ENCODE measurements at places on chromosomes 11 and 22.

DNA sequence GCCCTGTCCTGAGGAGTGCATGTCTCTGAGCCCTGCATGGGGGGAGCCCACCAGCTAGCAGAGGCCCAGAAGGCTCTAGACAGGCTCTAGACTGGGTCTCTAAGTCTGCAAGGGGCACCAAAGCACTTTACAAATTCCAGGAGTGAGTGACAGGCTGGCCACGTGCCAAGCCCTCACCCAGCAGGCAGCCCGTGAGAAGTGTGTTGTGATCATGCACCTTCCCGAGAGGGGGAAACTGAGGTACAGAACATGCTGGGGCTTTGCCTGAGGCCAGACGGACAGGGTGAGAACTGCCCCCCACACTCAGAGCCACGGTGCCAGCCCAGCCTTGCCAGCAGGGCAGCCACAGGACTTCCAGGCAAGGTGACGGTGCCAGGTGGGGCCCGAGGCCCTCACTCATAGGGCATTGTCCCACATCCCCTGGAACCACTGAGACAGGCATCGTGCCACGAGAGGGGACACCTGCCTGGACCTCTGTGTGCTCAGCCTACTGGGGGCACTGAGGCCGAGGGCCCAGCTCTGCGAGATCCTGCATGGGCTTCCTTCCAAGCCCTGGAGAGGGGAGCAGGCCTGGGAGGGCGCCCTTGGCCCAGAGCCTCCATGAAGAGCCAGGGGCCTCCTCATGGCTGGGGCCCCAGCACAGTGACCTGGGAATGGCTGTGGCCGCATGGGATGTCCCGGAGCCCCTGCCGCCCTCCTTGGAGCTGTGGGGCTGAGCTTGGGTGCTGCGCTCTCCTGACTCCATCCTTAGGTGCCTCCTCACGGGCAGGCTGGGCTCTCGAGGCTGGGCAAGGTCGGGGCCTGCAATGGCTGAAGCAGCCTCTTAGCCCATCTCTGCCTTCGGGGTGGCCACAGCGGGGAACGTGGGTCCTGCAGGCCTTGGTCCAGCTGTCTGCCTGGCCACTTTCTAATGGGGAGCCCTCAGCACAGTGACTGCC is 121.5 kb downstream of the KCNQ1OT1 start:
- no peak for DNase-seq

- DNase-seq: no peak
Measured at GRCh38 chr11:12005476-12005875, 3.0 kb downstream of the DKK3 start.

GRCh38 chr11:32172848-32173834 is 82.3 kb downstream of the RCN1 start:
- no peak for DNase-seq

DNA sequence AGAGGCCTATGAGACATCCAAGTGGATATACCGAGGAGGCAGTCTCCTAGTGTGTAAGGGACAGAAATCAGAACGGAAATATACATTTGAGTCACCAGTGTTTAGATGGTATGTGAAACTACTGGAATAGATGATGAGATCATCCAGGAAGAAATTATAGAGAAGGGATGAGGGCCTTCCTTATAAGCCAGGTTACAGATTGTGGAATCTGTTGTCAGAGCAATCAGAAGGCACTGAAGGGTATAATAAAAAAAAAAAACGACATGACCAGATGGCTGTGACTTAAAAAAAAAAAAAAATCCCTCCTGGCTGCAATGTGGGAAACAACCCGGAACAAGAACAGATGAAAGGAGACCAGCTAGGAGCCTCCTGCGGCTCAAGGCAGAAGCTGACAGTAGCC is 2.7 kb downstream of the MAJIN start:
- DNase-seq: no peak

DNA sequence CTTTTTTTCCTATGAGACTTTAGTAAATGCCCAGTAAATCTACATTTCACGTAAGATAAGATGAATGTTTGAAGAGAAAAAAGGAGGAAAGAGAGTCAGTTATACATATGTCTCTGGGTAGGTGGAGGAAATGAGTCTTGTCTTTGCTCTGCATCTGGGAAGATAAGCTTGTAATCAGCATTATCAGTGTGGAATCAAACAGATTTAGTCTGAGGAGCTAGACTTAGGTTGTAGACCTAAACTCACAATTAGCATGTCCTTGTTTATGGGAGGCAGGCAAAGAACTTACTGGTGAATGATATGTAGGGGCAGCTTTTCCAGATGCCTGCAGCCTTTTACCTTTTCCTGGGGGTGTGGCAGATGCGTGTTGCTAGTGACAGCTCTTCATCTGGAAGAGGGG is 962.3 kb downstream of the TBC1D22A start:
- no peak for DNase-seq

- no peak for DNase-seq
Measured at GRCh38 chr11:126461996-126462395, 106.5 kb downstream of the ST3GAL4 start.

DNA sequence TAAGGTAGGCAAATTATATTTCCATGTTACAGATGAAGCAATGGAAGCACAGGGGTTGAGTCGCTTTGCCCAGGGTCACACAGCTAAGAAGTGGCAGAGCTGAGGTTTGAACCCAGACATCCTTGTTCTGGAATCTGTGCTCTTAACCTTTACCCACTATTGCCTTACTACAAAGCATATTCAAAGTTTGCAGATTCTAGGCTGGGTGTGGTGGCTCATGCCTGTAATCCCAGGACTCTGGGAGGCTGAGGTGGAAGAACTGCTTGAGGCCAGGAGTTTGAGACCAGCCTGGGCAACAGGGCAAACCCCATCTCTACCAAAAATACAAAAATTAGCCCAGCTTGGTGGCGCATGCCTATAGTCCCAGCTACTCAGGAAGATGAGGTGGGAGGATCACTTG is 27.8 kb upstream of the TFIP11 start:
- DNase-seq: no peak

GRCh38 chr11:64844330-64845128 is at the start of gene CDC42BPG:
CDC42BPG (minus strand) TSS chr11:64844653; CDS start chr11:64844569, 84 bp downstream.
- peak; percentile 4 for DNase-seq

DNA sequence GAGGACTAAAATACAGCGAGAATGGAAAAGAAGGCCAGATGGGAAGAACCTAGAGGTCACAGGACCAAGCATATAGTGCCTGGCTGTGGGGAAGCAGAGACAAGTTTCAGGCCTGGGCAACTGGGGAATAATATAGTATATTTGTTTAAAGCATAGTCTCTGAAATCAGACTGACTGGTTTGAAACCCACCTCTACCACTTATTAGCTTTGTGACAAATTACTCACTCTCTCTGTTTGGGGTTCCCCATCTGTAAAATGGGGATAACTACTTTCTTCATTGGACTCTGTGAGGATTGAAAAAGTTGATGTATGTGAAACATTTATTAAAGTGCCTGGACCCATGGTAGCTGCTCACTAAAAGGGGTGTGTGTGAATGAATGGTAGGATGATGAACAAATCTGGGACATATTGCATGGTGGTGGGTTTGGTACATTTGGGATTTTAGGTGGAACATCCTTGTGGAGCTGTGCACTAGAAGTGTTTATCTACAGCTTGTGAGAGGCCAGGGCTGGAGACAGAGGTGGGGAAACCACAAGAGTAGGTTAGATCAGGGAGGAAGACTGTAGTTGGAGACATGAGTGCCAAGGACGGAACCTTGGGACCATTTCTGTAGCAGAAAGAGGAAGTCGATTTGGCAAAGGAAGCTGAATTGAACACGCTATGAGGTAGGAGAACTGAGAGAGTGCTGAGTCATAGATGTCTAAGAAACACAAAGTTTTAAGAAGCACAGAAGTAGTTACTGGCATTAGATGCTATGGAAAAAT is 52.6 kb downstream of the SWAP70 start:
- peak; percentile 84 for DNase-seq

GRCh38 chr22:23168391-23169042 is 11.8 kb upstream of the BCR start:
- DNase-seq: no peak

- no peak for DNase-seq
Measured at GRCh38 chr22:50418624-50419023, 56.2 kb downstream of the SBF1 start.

DNA sequence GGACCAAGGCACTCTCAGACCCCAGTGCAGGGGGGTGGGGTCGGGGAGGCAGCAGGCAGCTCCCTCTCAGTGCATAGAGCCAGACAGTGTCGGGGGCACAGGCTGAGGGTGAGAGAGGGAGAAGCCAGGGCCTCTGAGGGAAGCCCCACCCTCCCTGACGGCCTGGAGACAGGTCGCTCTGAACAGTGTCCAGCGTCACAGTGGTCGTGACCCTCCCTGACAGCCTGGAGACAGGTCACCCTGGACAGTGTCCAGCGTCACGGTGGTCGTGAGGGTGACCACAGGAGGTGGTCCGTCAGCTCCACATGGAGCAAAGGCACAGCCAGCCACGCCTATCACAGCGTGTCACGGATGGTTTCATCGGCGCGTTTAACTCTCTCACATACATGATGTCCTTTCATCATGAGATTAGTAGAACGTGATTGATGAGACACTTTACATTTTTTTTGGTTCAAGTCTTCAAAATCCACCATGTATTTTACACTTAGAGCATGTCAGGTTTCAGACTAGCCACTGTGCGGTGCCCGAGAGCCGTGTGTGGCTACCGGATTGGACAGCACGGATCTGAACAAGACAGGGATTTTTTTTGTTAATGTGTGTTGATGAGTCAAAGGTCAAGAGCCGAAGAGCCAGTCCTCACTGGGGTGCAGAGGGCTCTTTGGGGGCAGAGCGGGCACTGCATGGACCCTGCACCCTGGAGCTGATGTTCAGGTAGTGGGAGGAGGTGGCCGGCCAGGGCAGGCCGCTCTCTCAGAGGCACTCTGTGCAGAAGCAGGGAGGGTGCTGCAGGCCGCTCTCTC is 23.9 kb upstream of the PANX2 start:
- DNase-seq: no peak

DNA sequence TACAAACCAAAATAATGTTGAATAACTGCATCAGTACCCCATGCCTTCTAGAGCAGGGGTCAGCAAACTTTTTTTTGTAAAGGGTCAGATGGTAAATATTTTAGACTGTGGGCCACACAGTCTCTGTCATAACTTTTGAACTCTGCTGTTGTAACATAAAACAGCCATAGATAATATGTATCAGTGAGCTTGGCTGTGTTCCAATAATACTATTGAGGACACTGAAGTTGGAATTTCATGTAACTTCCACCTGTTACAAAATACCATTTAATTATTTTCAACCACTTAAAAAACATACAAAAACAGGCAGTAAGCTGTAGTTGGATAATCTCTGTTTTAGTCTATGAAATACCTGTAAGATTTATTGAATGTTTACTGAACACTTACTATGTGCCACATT is 55.2 kb downstream of the PICALM start:
- DNase-seq: no peak

GRCh38 chr11:33703788-33704187 is 3.2 kb upstream of the C11orf91 start:
- no peak for DNase-seq

DNA sequence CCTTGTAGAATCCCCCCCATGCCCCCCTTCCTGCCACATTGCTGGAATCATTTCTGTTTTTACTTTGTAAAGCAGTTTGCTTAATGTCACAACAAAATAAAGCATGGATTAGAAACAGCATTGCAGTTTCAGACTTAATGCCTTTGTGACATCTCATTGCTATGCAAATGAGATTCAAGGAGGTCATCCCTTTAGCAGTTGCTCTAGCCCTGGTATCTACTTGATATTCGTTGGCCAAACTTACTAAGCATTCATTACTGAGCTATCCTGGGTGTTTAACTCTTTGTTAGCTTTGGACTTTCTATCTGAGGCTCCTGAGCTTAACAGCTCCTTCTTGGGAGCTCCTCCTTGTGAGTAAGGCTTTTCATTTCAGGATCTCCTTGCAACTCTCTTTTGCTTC is 16.3 kb downstream of the FAT3 start:
- no peak for DNase-seq

GRCh38 chr11:111631666-111632039 is 29.4 kb downstream of the SIK2 start:
- no peak for DNase-seq

DNA sequence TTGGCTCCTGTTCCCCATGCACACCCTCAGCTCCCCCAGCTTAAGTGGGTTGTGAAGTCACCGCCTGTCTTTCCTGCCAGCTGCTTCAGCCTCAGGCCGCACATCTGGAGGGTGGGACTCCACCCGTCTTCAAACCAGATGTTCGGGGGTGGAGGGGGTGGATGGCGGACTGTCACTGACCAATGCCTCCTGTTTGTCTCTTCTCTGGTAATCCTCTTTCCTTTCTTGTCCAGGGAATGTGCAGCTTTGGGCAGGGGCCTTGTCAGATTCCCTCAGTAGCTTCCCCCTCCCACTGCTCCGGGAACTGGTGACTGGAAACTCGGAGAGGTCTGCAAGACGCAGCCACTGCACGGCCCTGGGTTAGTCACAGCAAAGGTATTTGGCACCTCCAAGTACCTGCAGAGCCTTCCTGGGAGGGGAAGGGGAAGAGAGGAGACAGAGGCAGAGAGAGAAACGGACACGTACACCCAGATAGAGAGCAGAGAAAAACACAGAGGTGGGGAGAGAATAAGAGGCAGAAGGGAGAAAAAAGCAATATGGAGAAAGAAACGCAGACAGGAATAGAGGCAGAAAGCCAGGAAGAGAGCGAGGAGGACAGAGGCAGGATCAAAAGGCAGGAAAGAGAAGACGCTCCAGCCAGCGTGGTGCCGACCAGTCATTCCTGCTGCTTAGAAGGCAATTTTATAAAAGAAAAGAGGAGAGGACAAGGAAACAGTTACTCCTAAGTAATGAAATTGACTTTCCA is 56.1 kb upstream of the TIMP3 start:
- DNase-seq: no peak

GRCh38 chr11:86116386-86116726 is 47.5 kb upstream of the PICALM start:
- no peak for DNase-seq

- DNase-seq: no peak
Measured at GRCh38 chr11:128116447-128116846, 470.9 kb downstream of the ETS1 start.

- peak; percentile 82 for DNase-seq
Measured at GRCh38 chr11:64743591-64744543, at the start of gene RASGRP2. RASGRP2 (minus strand) TSS chr11:64744142; CDS start chr11:64742866, 1,276 bp downstream.

DNA sequence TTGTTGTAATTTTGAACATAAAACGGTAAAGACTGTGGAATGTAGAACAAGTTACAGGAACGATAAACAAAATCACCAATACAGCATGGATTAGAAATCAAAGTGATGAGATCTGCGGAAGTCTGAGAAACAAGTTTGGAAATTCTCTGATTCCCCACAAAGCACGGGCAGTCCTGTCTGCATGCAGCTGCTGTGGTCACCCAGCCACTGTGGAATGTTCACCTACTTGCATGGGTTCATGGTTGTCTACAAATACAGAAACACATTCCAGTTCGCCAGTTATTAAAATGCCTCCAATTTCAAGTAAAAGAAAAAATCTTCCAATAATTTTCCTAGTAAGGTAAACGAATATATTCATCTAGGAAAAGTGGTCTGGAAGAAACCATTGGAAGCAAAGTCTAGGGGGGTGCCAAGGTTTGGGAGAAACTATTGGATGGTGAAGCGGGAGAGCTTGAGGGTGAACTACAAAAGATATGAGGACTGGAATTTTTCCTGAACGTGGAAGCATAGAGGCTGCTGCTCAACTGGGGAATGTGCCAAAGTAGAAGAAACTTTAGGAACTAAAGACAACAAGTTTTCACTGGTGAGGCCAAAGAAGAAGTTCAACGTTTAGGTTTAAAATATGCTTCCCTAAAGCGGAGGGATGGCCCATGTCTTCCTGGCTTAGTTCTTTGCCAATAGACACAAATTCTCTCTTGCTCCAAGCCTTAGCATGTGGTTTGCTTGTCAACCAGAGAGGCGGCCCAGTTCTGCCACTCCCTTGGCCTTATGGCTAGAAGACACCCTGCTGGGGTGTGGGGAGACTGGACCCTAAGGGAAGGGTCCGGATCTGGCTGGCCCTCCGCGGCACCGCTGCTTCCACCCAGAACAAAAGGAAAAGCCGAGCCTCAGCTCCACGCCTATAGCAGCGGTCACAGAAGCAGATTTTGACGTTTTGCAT is 70.2 kb downstream of the CTTN start:
- DNase-seq: no peak
